ENCODE measurements at places on chromosomes 3 and 15. TPM values are rescaled to one million over a fixed set of nuclear protein-coding genes. Genes with fewer than 3 reads are reported as not detected.

Gene FMN1
- 6.6 TPM for total RNA-seq

Gene AGTR1
- 12.7 TPM for total RNA-seq

Gene LRTM1
- total RNA-seq, result not detected

Gene IL17RE
- total RNA-seq, result 0.64 TPM

Gene GNAT1
- total RNA-seq, result not detected

Gene MEGF11
- not detected for total RNA-seq

Gene CASR
- total RNA-seq, result not detected

Gene FAM174B
- total RNA-seq, result 7.6 TPM

Gene DPPA2
- total RNA-seq, result not detected

Gene DLL4
- total RNA-seq, result 6.0 TPM

DNA sequence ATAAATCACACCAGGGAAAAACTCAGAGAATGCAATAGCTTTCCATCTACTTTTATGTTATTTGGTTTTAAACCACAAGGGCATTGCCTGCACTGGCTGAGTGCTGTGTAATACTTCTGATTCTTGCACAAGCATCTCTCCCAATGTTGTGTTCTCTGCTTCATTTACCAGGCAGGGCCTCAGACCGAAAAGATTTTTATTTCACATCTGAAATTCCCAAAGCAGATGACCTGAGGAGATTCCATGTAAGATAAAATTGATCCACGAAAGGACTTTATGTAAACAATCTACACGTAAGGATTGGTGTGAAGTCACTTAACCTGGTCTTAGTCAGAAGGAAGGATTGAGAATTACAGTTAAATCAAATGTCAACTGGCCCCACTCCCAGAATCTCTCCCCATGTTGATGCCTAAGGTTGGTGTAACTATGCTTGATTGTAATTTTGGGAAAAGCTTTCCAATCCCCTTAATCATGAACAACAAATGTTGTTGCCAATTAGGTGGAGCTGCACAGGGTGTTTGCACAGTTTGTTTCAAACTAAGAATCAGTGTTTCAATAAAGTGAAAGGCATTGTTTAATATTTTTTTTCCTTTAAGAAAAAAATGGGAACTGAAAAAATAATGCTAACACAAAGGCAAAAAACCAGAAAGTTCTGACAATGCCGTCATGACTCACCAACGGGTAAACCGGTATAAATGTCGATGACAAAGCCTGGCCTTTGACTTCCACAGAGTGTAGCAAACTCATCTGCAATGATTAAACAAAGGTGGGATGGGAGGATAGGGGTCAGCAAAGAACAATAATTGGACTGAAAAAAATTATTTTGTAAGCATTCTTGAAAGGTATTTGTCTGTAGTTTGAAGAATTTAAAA lies 128.6 kb downstream of the DUT start:
- H3K4me1 ChIP-seq, result no peaks in the 10 kb centered on the region
- no peak for DNase-seq
- H3K27ac ChIP-seq, result peak overlapping the region; percentile 19
- no peaks in the 10 kb centered on the region for H3K27me3 ChIP-seq
- no peaks in the 10 kb centered on the region for H3K36me3 ChIP-seq
- H3K4me3 ChIP-seq, result no peak overlapping the region

- no peak overlapping the region for H3K4me3 ChIP-seq
- H3K36me3 ChIP-seq, result peaks cover 28% of the 10 kb centered on the region
- H3K4me1 ChIP-seq, result peaks cover 19% of the 10 kb centered on the region
- no peak for DNase-seq
- H3K27ac ChIP-seq, result peak overlapping the region; percentile 93
Measured at GRCh38 chr15:42355291-42355690, 4.0 kb upstream of the CAPN3 start.

DNA sequence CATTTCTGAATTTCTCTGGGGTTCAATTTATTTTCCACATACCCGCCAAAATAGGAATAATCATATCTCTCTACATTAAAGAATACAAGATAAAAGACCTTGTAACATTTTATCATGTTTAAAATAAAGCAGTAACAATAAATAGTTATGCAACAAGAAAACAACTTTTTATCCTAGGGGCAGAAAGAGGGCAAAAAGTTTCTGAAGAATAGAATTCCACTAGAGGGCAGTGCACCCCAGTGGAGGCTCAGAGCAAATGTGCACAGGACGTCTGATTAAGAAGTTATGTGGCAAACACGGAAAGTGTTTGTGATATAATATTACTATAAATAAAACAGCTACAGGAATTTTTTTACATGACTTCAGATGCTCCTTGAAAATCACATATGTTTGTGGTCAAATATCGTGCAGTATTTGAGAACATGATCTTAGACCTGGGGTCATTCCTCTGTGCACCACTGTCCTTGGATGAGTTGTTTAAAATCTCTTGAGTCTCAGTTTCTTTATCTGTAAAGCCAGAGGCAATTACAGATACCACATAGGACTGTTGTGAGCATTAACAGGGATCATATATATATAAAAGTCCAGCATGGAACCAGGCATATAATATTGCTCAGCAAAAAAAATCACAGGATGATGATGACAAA lies 13.2 kb upstream of the PIK3R4 start:
- H3K4me3 ChIP-seq, result no peak overlapping the region
- H3K4me1 ChIP-seq, result no peaks in the 10 kb centered on the region
- H3K27ac ChIP-seq, result no peak overlapping the region
- H3K27me3 ChIP-seq, result no peaks in the 10 kb centered on the region

- no peak for DNase-seq
- H3K36me3 ChIP-seq, result no peaks in the 10 kb centered on the region
- H3K27ac ChIP-seq, result no peak overlapping the region
- no peak overlapping the region for H3K4me3 ChIP-seq
Measured at GRCh38 chr15:63344731-63345390, 36.8 kb downstream of the CA12 start.

DNA sequence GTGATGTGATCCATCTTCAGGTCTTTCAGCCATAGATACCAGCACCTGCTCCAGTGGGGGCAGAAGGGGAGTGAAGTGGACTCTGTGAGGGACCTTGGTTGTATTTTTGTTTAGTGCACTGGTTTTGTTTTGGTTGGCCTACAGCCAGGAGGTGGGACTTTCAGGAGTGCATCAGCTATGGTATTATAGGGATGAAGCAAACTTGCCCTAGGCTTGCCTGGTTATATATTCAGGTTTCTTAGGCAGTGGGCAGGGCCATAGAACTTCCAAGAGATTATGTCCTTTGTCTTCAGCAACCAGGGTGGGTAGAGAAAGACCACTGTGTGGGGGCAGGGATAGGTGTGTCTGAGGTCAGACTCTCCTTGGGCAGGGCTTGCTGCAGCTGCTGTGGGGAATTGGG lies 337.3 kb upstream of the SGO1 start:
- no peak overlapping the region for H3K4me3 ChIP-seq
- no peaks in the 10 kb centered on the region for H3K27me3 ChIP-seq
- no peaks in the 10 kb centered on the region for H3K36me3 ChIP-seq
- no peaks in the 10 kb centered on the region for H3K4me1 ChIP-seq
- no peak overlapping the region for H3K27ac ChIP-seq

DNA sequence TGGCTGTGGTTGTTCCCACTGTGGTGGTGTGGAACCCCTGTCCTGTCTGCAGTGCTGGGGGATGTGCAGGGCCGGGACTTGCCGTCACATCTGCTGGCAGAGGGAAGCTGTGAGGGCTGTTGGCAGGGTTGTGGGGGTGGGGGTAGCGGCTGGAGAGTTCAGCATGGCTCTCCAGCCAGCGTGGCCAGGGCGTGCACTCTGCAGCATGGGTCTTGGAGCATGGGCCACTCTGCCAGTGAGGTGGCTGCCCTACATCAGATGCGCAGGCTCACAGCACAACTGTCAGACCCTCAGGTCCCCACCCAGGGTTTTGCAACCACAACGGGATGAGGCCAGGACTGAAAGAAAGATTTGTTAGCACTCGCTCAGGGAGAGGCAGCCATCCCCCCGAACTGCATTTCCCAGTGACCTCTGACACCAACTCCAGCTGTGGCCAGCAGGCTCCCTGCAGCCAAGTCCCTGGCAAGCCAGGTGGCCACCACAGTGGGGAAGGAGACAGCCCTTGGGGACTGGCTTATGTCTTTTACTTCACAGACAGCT lies 237.7 kb upstream of the LYSMD4 start:
- H3K27ac ChIP-seq, result no peak overlapping the region
- no peak overlapping the region for H3K4me3 ChIP-seq

- H3K4me1 ChIP-seq, result no peaks in the 10 kb centered on the region
- DNase-seq, result no peak
- no peak overlapping the region for H3K4me3 ChIP-seq
- H3K27me3 ChIP-seq, result no peaks in the 10 kb centered on the region
- H3K36me3 ChIP-seq, result no peaks in the 10 kb centered on the region
Measured at GRCh38 chr15:27951191-27951890, 147.8 kb downstream of the OCA2 start.

DNA sequence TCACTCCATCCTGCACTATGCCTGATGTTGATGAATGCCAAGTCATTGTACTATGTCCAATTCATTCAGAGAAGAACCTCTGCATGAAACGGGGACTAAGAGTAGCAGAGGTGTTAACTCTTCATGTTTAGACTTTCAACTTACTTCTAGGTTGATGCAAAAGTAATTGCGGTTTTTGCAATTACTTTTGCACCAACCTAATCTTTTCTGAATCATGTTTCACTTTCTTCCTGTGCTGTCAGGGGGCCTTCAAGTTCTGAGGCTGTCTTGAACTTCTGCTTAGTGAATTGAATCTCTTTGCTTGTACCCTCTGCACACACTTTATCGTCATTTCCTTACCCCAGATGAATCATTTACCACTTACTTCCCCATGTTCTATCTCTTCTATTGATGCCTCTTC lies 636.2 kb downstream of the NAALADL2 start:
- H3K36me3 ChIP-seq, result no peaks in the 10 kb centered on the region
- no peak overlapping the region for H3K27ac ChIP-seq
- H3K4me1 ChIP-seq, result no peaks in the 10 kb centered on the region
- H3K27me3 ChIP-seq, result no peaks in the 10 kb centered on the region

- no peaks in the 10 kb centered on the region for H3K36me3 ChIP-seq
- H3K4me1 ChIP-seq, result no peaks in the 10 kb centered on the region
- H3K27ac ChIP-seq, result no peak overlapping the region
- no peaks in the 10 kb centered on the region for H3K27me3 ChIP-seq
- DNase-seq, result no peak
Measured at GRCh38 chr3:146513386-146514051, 30.9 kb downstream of the PLSCR1 start.

GRCh38 chr3:48141604-48142137 lies 46.5 kb downstream of the CDC25A start:
- H3K27ac ChIP-seq, result peak overlapping the region; percentile 3
- H3K27me3 ChIP-seq, result no peaks in the 10 kb centered on the region
- no peaks in the 10 kb centered on the region for H3K36me3 ChIP-seq
- DNase-seq, result no peak
- peaks cover 4% of the 10 kb centered on the region for H3K4me1 ChIP-seq

GRCh38 chr3:161766331-161766730 lies 269.7 kb downstream of the OTOL1 start:
- no peak overlapping the region for H3K4me3 ChIP-seq
- no peak for DNase-seq
- no peak overlapping the region for H3K27ac ChIP-seq
- H3K4me1 ChIP-seq, result no peaks in the 10 kb centered on the region
- H3K27me3 ChIP-seq, result no peaks in the 10 kb centered on the region

DNA sequence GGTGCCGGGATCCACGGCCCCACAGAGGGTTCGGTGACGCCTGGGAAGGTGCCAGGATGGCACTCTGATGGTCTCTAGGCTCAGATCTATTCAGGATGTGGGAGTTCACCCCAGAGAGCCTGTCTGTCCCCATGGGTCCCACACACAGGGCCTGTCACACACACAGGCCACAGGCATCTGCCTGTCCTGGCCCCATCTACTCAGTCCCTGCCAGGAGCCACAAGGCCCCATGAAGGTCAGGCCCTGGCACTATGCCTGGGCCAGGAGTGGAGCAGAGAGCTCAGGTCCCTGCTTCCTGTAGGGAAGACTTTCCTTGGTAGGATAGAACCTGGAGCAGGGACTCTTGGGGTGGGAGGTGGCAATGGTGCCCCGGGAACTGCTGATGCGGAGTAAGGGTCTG lies 49.0 kb upstream of the FURIN start:
- H3K27me3 ChIP-seq, result no peaks in the 10 kb centered on the region
- no peaks in the 10 kb centered on the region for H3K36me3 ChIP-seq
- no peak for DNase-seq
- no peaks in the 10 kb centered on the region for H3K4me1 ChIP-seq
- no peak overlapping the region for H3K4me3 ChIP-seq

GRCh38 chr3:133910422-133910821 lies 14.7 kb upstream of the RAB6B start:
- no peak overlapping the region for H3K4me3 ChIP-seq
- no peaks in the 10 kb centered on the region for H3K36me3 ChIP-seq
- DNase-seq, result no peak
- no peak overlapping the region for H3K27ac ChIP-seq
- no peaks in the 10 kb centered on the region for H3K27me3 ChIP-seq

DNA sequence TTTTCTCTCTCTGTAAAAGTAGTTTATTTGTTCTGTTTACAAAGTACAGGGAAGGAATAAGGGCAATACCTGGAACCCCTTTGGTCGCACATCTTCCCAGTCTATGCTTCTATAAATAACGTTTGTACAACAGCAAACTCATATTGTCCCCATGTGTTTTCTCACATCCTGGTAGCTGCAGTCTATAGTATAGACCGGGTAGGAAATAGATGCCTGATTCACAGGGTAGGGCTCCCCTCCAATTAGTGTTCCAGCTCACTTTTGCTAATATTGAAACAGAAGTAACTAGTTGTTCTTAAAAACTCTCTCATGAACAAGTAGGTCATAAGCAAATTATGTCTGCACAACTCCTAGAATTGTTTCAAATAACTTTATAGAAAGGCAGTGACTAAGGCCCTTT lies 17.7 kb downstream of the ATG7 start:
- no peak overlapping the region for H3K4me3 ChIP-seq
- DNase-seq, result no peak
- no peaks in the 10 kb centered on the region for H3K27me3 ChIP-seq
- H3K27ac ChIP-seq, result peak overlapping the region; percentile 61
- peaks cover 35% of the 10 kb centered on the region for H3K4me1 ChIP-seq

- H3K36me3 ChIP-seq, result no peaks in the 10 kb centered on the region
- no peaks in the 10 kb centered on the region for H3K4me1 ChIP-seq
- H3K4me3 ChIP-seq, result no peak overlapping the region
- no peak overlapping the region for H3K27ac ChIP-seq
- no peaks in the 10 kb centered on the region for H3K27me3 ChIP-seq
Measured at GRCh38 chr3:166518040-166518439, 680.8 kb upstream of the BCHE start.

- no peaks in the 10 kb centered on the region for H3K27me3 ChIP-seq
- H3K4me3 ChIP-seq, result no peak overlapping the region
- peak; percentile 73 for DNase-seq
- peaks cover 58% of the 10 kb centered on the region for H3K4me1 ChIP-seq
- H3K27ac ChIP-seq, result peak overlapping the region; percentile 87
- H3K36me3 ChIP-seq, result no peaks in the 10 kb centered on the region
Measured at GRCh38 chr3:8488411-8488810, 13.2 kb upstream of the LMCD1 start.

DNA sequence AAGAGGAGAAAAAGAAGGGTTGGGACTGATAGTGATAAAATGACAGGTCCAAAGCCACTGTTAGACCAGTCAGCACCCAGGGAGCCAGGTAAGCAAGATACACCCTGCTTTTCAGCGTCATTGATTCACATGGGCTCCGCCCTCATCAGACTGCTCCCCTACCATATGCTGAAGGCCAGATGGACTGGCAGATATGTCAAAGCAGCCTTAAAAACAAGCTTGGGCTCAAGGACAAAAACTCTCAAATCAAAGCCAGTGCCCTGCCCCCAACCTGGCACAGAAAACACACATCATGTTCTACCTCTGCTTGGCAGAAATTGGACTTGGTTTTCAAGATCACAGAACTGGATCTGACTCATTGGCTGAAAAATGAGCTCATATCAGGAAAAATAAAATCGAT lies 33.4 kb downstream of the SH3BP5 start:
- DNase-seq, result no peak
- H3K27ac ChIP-seq, result no peak overlapping the region
- H3K4me1 ChIP-seq, result peaks cover 39% of the 10 kb centered on the region
- peaks cover 13% of the 10 kb centered on the region for H3K36me3 ChIP-seq
- H3K27me3 ChIP-seq, result no peaks in the 10 kb centered on the region

All from gastrocnemius medialis (tissue), 4 donors.